Mesenteric fat pad (tissue), 1 donor: ENCODE measurements at places on chromosomes 13 and 19. TPM values are rescaled to one million over a fixed set of nuclear protein-coding genes. Genes with fewer than 3 reads are reported as not detected.

The ZNF723 gene
- not detected for total RNA-seq

The ZNF600 gene
- total RNA-seq = 8.4 TPM

The SEMA6B gene
- 35.1 TPM for total RNA-seq

The LYL1 gene
- 11.5 TPM for total RNA-seq

The PPP1R15A gene
- total RNA-seq = 152 TPM

The ANGPTL8 gene
- total RNA-seq = 4.5 TPM

The FXYD1 gene
- total RNA-seq = 47.3 TPM

The C13orf42 gene
- total RNA-seq = not detected

The ZNF460 gene
- 50.3 TPM for total RNA-seq
